ENCODE measurements at places on chromosomes 7 and 10.

DNA sequence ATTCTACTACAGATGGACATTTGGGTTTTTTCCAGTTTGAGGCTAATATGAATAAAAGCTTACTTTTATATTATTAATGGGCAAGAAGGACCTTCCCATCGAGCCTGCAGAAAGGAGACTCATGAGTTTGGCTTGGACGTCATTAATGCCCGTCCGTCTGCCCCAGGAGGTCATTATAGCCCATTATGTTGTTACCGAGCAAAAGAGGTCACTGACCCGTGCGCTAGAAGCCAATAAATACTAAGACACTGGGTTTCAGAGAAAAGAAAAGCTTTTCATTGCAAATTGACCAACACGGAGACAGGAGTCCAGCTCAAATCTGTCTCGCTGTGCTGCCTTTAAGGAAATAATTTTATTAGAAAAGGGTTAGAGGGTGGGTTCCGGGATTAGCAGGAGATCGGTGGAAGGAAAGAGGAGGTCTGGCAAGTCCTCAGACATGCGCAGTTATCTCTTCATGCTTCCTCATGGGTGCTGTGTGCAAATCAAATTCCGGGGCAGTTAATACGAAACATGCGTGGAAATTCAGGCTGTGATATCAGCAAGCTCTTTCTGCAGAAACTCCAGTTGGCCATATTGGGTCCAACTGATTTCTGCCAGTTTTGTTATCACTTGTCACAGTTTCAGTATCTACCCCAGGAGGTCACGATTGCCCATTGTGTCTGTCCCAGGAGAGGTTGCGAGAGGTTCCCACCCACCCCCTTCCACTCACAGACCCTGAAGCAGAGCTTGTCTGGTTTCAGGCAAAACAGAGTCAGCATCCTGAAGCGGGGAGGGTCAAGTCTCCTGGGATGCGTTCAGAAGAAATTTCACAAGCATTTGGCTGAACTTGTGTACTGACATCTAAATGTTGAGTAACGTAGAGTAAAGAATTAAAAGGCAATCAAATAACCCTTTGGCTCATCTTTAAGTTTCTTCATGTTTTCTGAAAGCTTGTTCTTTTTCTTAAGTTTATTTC is 1.1 kb upstream of the GALNTL5 start:
- DNase-seq, result peak; percentile 7

DNA sequence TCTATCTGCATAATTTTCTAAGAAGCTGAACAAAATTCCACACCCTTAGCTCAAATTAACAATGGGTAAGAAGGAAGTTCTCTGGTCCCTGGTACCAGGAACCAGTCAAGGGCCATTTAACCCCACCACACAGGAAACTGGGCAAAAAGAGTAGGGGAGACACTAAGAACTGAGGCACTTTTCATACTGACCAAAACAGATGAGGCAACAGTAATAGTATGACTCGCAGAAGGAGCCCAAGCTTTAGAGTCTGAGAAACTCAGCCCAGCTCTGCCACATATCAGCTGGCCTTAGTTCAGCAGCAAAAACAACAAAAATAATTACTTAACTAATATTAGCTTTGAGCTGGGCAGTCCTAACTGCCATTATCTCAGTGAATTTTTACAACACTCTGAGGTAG is 221.2 kb downstream of the FAM107B start:
- peak; percentile 83 for DNase-seq

- DNase-seq, result no peak
Measured at GRCh38 chr7:44067064-44067951, 1.9 kb upstream of the PGAM2 start.

DNA sequence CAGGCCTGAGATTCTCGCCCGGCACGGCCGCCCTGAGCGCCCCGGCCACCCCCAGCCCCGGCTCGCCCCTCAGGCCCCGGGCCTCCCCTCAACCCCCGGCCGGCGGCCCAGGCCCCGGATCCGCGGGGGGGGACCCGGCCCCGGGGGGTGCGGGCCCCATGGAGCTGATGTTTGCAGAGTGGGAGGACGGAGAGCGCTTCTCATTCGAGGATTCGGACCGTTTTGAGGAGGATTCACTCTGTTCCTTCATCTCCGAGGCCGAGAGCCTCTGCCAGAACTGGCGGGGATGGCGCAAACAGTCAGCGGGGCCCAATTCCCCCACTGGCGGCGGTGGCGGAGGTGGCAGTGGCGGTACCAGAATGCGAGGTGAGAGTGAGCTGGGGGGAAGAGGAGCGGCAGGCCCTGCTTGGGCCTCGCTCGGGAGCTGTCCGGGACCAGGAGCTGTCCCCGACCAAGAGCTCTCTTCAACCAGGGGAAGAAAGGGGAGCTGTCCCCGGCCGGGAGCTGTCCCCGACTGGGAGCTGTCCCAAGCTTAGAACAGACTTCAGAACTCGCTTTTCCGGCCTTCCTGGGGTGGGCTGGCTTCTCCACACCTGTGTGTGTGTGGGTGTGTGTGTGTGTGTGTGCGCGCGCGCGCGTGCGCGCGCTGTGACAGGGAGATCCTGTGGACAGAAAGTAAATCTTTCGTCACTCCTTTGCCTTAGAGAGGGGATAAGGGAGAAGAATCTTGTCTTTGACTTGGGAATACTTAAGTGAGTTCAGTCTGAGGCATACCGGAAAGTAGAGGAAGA is 510 bp downstream of the ZSWIM8 start:
- peak; percentile 70 for DNase-seq

- no peak for DNase-seq
Measured at GRCh38 chr7:35289376-35289775, 35.5 kb upstream of the TBX20 start.

GRCh38 chr7:130372402-130373165 is 7.7 kb upstream of the CPA1 start:
- no peak for DNase-seq

- peak; percentile 80 for DNase-seq
Measured at GRCh38 chr7:21945454-21946221, at the start of gene CDCA7L. Gene CDCA7L (minus strand): TSS chr7:21945899. CDS start chr7:21945804, 95 bp downstream.

- peak; percentile 96 for DNase-seq
Measured at GRCh38 chr10:70832852-70833528, 17.2 kb downstream of the SGPL1 start.

- DNase-seq, result peak; percentile 61
Measured at GRCh38 chr10:94131885-94132284, 138.2 kb downstream of the PLCE1 start.

DNA sequence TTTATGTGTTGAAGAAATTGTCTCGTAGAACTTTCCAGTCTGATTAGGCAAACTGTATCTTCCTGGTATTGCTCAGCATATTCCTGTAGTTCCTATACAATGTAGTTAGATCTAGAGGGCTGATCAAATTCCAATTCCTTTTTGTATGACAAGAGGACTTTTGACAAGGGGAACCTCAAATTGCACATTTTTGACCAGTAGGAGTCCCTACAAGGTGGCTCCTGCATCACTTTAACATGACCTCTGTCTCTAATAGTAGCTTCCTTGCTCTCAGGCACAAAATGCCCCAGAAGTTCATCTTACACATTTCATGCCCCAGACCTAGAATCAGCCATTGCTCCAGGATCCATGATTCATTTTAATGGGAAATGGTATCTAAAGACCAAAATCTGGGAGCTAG is 18.7 kb downstream of the HERPUD2 start:
- DNase-seq, result no peak

- peak; percentile 6 for DNase-seq
Measured at GRCh38 chr10:91707236-91707635, 74.4 kb upstream of the PPP1R3C start.

GRCh38 chr10:70677620-70678249 is 5.4 kb downstream of the ADAMTS14 start:
- no peak for DNase-seq

DNA sequence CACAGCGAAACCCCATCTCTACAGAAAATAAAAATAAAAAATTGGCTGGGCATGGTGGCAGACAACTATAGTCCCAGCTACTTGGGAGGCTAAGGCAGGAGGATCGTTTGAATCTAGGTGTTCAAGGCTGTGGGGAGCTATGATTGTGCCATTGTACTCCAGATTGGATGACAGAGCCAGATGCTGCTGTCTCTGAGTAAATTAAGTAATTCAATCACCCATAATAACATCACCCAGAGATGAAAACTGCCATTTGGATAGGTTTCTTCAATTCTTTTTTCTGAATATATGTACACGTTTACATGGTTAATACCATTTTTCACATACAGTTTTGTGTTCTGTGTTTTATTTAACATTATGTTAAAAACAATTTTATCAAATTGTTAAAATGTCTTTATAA is 79.3 kb downstream of the WIPF3 start:
- DNase-seq, result no peak

DNA sequence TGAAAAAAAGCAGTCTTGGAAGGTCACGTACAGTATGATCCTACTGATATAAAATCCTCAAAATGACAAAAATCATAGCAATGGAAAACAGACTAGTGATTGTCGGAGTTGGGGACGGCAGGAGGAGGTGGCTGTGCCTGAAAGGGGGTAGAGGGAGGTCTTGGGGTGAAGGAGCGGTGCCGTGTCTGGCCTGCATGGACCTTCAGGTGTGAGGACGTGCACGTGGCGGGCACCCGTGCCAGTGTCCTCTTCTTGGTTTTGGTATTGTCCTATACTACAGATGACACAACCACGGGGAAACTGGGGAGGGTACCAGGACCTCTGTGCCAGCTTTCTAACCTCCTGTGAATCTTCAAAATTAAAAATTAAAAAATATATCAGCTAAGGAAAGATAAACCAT is 73.0 kb downstream of the COBL start:
- DNase-seq, result no peak

DNA sequence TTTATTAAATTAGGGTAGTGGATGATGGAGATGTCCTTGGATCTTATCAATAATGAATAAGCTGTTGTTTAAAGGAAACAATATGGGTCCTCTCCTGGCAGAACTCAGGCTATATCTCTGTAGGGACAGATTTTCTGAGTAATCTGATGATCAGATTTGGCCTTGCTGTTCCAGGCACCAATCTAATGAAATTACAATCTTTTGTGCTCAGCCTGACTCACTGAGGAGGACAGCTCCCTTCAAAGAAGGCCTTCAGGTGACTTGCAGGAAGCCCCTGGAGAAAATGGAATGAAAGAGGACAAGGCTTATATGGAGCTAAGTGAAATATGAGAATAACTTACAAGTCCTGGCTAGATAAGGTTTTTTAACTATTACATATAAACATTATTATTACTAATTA is 486.4 kb upstream of the SORCS1 start:
- no peak for DNase-seq

GRCh38 chr7:15457990-15458955 is 103.5 kb downstream of the AGMO start:
- no peak for DNase-seq

DNA sequence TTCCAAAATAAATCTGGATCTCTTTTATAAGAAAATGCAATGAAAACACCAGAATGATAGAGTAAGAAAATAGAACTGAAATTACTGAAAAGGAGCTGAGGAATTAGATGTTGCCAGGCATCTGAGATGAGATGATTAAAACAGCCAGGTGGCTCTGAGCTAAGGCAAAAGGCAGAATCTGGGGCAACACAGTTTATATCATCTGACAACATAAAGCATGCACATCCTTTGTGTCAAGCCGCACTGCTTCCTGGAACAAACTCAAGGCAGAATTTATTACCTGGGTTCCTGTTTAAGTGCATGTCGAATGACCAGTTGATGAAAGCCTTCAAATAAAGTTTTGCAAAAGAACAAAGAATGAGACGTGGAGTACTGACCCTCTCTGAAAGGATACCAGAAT is 247.0 kb downstream of the SNX10 start:
- no peak for DNase-seq

- DNase-seq, result no peak
Measured at GRCh38 chr7:1149351-1149794, 10.6 kb downstream of the ZFAND2A start.

DNA sequence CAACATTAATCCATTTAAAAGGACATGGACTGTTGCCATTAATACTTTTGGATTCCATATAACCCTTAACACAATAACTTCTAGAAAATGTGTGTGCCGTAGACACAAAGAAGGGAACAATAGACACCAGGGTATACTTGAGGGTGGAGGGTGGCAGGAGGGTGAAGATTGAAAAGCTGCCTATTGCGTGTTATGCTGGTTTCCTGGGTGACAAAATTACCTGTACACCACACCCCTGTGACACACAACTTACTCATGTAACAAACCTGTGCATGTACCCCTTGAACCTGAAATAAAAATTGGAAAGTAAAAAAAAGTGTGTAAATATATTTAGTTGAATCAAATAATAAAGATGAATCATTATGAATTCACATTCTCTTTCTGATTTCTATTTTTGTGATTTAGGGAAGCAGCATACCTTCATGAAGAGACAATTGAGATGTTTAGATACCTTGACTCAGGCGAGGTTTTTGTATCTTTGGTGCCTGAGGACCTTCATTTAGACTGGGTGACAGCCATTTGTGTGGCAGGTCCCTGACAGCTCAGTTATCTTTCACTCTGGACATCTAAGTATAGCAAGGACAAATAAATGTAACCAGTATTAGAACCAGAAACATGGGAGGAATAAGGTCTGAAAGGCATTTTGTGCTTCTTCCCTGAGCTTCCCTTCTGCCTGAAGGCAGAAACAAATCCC is 28.7 kb downstream of the GIMAP8 start:
- DNase-seq, result no peak

DNA sequence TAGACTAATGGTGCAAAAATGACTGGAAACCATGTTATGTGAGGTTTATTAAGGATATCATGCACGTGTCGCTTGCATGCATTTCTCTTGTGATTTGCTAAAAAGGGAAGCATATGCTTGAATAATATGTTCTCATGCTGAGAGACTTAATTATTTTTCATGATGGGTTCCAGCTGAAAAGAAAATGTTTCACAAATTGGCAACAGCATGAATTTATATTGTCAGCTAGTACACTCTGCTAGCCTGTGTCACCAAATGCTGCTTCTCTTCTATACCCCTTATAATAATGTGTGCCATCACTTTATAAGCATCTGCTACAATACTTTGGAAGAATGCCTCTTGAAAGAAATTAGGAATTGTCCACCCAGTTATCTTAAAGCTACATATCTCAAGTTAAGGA is 63.0 kb downstream of the GNAI1 start:
- no peak for DNase-seq
